ENCODE measurements at places on chromosomes 16 and 17.

DNA sequence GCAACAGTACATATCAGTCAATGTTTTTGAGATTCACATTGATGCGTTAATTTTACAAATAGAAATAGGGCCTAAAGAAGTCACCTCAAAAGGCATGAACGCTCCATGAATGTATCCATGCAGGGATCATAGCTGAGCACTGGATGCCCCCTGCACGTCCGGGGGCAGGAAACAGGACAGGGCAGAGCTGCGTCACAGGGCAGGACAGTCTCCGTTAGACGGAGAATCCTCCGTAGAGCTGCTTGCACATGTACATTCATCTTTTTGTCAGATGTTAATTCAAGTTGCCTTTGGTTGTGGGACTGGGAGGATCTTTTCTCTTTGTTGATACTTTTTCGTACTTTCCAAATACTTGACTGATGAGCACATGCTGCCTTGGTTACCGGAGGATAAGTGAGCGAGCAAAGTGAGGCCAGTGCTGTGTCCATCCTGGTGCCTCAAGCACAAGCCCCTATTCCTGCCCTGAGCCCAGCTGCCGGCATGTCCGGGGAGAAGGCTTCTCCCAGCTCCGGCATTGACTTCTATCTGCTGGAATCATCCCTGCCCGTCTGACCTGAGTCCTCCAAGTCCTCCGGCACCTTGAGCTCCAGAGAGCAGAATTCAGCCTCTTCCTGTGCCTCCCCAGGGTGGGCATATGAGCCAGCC lies 15.0 kb downstream of the GAA start:
- no peak for DNase-seq

DNA sequence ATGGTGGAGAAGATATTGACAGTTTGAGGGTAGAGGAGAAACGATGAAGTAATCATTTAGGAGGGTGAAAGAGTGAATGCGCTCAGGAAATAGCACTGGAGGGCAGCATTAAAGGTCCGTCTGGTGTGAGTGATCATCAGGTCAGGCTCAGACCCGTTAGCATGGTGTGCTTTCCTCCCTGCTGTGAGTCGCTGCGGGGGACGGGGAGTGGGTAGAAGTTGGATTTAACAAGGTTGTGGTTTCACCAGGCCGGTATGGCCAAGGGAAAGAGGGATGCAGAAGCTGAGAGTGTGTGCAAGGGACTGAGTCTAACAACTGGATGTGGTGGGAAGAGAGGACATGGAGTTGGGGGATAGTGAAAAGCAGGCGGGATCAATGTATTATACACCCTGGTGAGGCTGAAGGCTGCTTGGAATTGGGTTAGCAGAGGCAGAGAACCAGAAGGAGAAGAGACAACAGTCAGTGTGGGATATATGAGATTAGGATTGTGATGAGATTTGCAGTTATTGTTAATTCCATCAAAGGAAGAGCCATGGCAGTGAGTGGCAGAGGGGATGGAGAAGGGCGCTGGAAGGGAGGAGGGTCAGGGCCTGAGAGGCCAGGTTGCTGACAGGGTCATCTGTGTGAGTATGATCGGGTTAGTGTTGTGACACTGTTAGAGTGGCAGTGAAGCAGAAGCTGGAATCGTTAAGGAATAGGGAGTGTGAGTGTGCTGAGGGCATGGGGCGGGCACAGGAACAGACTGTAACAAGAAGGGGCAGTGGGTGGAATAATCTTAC lies 59.0 kb upstream of the TBX2 start:
- DNase-seq: no peak

DNA sequence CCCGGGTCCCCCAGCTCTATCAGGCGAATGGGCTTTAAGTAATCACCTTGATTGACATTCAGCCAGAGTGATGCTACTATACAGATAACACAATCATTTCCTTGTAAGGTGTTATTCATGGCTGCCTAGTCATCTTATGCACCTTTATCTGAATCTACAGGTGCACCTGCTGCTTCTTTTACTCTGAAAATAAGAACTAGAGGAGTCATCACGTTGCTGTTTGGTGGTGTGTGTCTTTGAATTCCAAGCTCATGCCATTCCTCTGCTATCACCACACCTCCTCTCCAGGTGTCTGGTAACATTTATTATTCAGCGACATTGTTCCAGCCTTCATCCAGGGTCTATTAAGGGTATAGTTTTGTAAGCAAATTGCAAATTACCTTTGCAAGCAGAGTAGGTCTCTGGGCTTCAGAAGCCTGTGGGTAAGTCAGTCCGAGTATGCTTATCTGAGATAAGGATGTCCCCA lies 51.9 kb downstream of the NOS2 start:
- DNase-seq: no peak

- DNase-seq: no peak
These were observed 122.0 kb downstream of the USP22 start for GRCh38 chr17:20920815-20921199.

DNA sequence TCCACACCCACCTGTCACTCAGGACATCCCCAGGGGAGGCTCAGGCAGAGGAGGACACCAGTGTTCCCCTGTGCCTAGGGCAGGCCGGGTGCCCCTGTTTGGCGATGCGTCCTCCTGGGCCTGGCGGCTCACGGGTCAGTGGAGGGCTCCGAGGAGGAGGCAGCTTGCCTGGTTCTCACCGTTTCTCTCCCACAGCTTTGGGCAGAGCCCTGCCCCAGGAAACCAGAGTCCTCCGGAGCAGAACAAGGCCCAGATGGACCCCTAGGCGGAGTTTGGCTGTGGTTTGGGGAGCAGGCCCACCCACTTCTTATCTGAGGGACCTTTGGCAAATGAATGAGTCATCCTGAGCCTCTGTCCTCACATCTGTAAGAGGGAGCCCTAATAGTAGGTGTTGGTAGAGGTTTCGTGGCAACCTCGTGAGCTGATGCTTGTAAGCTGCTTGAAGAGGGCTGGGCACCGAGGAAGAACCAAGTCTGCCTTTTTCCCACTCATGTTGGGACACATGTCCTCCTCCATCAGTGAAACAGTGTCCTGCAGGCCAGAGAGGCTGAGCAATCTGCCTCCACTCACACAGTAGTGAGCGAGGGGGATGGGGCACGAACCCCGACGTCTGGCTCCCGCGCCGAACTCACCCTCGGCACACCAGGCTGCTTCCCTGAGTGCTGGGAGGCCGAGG lies 247.0 kb upstream of the CIBAR2 start:
- DNase-seq: no peak

DNA sequence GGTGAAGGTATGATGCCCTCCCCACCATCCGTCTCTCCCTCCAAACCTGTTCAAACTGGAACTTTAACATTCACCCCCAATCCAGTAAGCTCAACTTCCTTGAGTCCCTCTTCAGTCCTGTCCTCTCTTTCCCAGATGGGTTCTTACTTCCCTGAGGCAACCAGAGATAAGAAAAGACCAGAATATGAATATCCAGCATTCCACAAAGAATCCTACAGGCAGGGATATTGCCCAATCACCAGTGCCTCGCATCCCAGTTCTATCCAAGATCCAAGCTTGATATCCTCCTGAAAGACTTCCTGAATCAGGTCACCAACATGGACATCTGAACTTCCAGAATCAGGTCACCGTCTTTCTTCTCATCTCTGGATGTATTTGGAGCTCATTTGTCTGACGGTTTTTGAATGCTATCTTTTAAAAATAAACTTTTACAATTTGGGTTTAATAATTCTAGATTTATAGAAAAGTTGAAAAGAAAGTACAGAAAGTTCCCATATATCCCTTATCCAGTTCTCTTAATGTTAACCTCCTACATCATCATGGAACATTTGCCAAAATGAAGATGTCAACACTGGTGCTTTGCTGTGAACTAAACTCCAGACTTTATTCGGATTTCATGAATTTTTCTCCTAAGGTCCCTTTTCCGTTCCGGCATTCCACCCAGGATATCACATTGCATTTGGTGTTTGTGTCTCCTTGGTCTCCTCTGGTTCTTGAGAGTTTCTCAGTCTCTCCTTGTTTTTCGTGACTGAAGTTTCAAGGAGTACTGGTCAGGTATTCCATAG lies 13.7 kb upstream of the COL1A1 start:
- no peak for DNase-seq

- DNase-seq: no peak
These were observed 1.5 kb downstream of the TNRC6C start for GRCh38 chr17:77959926-77960521.

- no peak for DNase-seq
These were observed 175.5 kb downstream of the SHISA9 start for GRCh38 chr16:13076878-13077277.

- DNase-seq: no peak
These were observed 10.8 kb upstream of the ITGA3 start for GRCh38 chr17:50045154-50045553.

DNA sequence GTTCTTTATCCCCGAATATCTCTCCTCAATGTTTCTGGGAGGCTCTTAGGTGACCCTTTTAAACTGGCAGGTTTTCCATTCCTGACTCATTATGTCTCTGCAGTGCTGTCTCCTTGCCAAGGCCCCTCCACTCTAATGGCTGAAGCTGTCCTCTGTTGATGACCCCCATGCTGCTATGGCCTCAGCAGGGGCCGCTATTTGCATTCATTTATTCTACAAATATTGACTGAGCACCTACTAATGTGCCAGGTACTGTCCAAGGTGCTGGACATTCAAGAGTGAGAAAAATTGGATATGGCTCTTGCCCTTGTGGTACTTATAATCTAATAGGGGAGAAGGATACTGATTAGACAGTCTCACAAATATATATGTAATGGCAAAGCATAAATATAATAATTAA lies 55.4 kb downstream of the GP2 start:
- no peak for DNase-seq

DNA sequence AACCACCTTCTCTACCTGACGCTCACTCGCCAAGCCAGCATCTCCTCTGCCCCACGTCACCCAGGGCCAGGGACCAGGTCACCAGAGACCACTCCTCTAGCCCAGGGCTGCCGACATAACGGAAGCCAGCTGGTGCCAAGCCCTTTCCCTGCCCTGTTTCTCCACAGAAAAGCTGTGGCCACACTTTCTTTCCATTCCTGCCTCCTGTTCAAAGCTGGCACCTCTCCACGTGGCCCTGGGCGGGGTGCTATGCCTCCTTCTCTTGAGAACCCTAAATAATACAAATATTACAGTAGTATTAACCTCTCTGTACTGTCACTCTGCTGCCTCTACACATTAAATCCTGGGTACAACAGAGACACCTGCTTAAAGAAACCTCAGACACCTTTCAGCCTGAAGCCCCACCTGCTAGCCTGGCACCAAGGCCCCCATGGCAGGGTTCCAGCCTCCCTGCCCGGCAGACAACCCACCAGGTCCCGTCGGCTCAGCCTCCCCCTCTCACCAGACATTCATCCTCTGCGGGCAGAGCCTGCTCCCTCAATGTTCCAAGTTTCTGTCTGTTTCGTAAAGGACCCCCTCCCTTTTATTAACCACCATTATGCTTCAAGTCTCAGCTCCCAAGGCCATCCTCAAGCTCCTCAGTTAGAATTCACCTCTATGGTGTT lies 62.3 kb downstream of the TIMM22 start:
- no peak for DNase-seq

- DNase-seq: no peak
These were observed 42.8 kb upstream of the GSE1 start for GRCh38 chr16:85570213-85570734.

DNA sequence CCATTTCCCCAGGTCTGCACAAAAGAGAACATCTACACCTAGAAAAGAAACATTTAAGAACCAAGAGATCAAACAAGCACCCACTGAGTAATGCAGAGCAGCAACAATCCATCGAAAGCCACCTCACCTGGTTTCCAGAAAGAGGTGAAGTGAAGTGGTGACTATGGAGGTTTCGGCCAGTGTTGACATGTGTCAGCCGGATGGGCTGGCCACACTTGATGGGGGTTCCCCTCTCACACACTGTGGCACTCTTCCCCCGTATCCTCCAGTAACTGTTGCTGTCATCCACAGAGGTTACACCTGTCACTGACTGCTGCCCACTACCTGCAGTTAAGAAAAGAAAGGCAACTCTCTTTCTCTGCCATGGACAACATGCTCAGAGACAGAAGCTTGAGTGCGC lies 6.5 kb downstream of the SDF2 start:
- no peak for DNase-seq

DNA sequence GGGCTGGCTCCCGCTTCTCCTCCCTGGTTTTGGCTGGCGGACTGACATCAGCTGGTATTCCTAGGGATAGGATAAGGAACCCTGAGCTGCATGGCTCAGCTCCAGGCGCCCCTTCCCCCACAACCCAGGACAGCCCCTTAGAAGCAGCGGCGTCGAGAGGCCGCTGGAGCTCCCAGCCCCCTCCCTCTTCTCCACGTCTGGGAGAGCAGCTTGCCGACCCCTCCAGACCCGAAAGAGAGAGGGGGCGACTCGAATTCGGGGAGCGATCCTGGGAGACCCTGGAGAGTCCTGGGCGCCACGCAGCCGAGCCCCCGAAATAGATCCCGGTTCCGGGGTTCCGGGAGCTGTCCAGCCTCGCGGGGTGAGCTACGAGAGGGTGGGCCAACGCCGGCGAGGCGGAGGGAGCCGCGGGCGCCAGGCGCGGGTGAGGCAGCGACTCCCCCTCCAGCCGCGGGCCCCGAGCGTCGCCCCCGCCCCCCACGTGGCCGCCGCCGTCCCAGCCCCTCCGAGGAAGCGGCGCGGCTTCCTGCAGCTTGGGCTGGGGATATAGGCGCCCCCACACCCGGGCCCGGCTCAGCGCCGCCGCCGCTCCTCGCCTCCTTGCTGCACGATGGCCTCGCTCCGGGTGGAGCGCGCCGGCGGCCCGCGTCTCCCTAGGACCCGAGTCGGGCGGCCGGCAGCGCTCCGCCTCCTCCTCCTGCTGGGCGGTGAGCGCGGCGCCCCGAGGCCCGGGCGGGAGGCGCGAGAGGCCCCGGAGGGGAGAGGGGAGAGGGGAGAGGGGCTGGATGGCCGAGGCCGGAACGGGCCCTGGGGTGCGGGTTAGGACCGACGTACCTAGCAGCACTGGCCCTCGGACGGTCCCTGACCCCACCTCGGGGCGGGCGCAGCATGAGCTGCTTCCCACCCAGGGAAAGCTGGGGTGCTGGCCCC lies at the start of gene RAMP2:
TSS of gene RAMP2 (plus strand) at position 576 of the 930 bp plus-strand sequence. CDS start at position 611, 35 bp downstream.
- DNase-seq: no peak

GRCh38 chr16:75279305-75279704 lies 27.9 kb upstream of the BCAR1 start:
- DNase-seq: no peak

DNA sequence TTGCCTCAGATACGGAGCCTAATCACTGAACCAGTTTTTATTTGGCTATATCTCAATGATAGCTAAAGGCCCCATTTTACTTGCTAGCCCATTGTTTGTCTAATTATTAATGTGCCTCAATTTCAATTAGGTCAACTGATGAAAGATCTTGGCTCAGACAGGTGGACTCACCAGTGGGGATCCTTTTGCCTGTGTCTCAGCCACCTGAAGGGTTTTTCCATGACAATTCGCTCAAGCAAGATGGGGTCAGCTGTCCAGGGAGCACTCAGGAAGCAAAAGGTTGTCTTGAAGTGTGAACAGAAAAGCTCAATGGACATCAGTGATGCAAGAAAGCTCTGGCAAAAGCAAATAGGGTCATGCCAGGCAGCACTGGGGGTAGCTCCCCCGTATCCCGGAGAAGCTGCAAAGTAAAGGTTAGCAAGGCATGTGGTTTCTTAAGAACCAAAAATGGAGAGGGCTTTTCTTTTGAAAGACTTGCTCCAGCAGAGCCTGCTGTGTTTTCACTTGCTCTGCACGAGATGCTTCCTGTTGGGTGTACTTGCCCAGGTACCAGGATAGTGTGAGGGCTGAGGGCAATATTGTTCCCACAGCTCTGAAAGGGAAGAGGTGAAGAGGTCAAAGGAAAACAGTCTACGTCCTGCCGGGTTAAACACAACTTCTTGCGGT lies 541.2 kb upstream of the CDH5 start:
- DNase-seq: no peak

Data from activated CD4-positive, alpha-beta T cell treated with anti-CD3 and anti-CD28 coated beads for 1 hour (primary cell).